ENCODE measurements at places on chromosomes 5 and 9.
A peak's percentile ranks its signal among the peaks of the same experiment; 100 is the strongest.

DNA sequence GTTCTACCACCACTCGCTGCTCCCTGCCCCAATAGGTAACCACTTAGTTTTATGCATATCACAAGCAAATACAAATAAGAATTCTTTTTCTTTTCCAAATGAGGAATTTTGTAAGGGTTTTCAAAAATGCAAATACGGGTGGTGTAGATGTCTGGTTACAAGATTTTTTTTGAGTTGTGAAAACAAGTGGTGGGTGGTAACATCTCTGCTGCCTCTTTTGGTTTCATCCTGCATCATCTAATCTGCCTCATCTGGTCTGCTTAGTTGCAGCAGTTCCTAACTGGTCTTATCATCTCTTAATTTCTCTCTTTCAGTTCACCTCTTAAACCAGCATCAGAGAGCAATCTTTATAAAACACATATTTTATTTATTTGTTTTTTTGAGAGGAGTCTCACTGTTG, 5.3 kb downstream of the NFX1 start:
- DNase-seq = no peak

DNA sequence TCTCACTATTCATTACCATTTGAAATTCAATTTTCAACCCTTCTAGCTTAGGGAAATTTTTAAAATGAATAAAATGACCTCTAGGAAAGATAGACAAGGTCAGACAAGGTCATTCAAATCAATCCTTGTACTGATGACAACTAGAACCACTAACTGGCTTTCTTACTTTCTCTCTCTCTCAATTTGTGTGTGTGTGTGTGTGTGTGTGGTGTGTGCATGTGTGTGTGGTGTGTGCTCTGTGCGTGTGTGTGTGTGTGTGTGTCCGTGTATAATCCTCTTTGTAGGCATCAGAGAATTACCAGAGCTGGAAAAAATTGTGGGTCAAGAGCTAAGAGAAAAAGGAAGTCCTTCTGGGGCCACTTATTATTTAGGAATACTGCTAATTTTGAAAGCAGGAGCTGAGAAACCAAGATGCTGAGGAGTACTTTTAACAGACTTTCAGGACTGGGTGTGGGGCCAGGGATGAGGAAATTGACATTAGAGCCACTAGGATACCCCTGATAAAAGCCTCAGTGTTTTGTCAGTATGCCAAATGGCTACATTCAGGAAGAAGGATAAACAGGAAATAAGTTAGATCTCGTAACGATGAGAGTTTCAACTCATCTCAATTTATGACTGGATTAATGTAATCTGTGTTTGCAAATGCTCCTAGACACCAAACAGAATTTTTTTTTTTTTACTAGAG, 723.3 kb downstream of the CETN3 start:
- DNase-seq = no peak

DNA sequence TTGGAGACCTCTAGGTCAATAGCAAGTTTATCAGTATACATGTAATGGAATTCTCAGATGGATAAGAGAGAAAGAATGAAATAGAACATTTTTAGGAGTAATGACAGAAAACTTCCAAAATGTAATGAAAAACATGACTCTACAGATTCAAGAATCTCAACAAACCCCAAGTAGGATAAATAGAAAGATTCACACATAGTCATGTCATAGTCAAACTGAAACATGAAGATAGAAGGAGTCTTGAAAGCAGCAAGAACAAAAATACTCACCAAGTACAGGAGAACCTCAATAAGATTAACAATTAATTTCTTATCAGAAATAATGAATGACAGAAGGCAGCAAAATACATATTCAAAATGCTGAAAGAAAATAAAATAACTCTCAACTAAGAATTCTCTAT, 164.5 kb downstream of the SPATA31D1 start:
- no peak for DNase-seq

GRCh38 chr5:119031905-119032304, 39.0 kb upstream of the DMXL1 start:
- DNase-seq = no peak

- DNase-seq = peak; percentile 53
Measured at GRCh38 chr5:132211787-132212186, 15.9 kb downstream of the P4HA2 start.

DNA sequence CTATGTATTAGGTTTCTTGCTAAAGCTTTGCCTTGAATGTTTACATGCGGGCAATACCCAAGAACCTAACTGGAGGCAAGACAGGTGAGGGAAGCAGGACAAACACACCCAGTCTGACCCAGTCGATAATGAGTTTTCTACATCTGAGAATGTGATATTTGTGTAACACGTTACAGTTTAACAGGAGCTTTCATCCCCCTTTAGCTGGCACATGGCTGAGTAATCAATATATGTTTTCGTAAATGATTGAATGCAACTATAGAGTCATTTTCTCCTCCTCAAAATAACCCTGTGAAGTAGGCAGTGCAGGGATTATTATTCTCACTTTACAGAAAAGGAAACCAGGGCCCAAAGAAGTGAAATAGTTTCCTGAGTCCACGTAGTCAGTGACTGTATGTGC, 84.7 kb upstream of the HTR4 start:
- no peak for DNase-seq

DNA sequence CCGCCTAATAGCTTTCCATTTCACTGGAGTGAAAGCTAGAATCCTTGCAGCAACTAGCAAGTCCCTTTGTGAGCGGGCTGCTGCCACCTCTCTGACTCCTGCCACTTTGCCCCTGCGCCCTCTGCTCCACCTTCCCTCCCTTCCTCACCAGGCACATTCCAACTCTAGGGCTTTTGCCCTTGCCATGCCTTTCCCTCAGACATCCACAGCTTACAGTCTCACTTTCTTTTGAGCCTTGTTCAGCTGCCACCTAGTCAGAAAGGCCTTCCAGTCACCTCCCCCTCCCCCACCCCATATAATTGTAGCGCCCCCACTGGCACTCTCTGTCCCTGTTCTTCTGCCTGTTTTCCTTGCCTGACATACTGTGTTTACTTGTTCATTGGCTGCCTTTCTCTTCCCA, 31.0 kb downstream of the CYSTM1 start:
- no peak for DNase-seq

GRCh38 chr5:145283141-145283810, 551.9 kb downstream of the PRELID2 start:
- DNase-seq = no peak

GRCh38 chr5:157370967-157371366, 89.0 kb upstream of the NIPAL4 start:
- DNase-seq = peak; percentile 96

- DNase-seq = no peak
Measured at GRCh38 chr5:149617760-149618306, 36.5 kb downstream of the ARHGEF37 start.

DNA sequence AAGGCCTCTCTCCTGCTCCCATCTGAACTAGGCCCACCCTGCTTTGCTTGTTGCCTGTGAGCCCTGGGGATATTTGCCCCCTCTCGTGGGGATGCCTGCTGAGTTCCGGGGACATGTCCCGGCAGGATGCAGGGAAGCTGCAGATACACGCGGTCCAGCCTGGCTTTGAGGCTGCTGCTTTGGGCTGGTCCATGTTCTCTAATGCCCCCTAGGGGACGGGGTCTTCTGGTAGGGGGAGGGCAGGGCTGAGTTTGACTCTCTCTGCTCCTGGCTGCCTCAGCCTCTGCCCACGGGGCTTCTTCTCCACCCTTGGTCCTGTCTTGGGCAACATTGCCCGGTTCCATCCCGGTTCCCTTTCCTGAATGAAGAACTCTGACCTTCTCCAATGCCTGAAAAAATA, 84.9 kb upstream of the ASS1 start:
- no peak for DNase-seq

- no peak for DNase-seq
Measured at GRCh38 chr5:56513141-56513540, 280.0 kb upstream of the ANKRD55 start.

GRCh38 chr5:173680660-173681242, 64.3 kb upstream of the BOD1 start:
- no peak for DNase-seq

DNA sequence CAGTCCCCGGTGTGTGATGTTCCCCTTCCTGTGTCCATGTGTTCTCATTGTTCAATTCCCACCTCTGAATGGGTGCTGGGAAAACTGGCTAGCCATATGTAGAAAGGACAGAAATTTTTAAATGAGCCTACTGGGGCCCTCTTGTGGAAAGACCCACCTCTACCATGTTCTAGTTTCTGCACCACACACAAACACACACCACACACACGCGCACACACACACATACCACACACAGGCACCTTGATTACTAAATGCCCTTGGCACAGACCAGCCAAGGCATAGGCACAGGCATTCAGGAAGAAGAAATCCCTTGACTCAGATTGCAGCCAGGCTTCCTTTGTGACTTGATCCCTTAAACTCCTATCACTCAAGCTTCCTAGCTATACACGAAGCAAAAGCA, 60.5 kb downstream of the SIL1 start:
- DNase-seq = peak; percentile 21

DNA sequence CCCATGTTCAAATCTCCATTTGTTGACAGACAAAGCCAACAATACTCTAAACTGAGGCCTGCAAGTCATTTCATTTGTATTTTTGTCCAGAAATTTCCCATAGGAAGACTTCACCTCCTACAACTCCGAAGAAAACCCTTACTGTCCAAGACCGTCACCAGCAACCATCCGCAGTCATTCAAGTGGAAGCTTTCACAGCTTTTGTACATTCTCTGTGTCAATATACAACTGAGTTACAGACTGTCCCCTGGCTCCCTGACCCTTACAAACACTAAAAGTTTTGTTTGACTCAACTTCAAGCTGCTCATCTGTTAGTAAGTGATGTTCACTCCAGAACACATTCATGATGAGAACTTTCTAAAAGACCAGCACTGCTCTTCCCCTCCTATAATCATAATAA, 210.1 kb downstream of the DEPDC1B start:
- DNase-seq = no peak

- DNase-seq = no peak
Measured at GRCh38 chr5:138038826-138039225, 5.9 kb upstream of the FAM13B start.

DNA sequence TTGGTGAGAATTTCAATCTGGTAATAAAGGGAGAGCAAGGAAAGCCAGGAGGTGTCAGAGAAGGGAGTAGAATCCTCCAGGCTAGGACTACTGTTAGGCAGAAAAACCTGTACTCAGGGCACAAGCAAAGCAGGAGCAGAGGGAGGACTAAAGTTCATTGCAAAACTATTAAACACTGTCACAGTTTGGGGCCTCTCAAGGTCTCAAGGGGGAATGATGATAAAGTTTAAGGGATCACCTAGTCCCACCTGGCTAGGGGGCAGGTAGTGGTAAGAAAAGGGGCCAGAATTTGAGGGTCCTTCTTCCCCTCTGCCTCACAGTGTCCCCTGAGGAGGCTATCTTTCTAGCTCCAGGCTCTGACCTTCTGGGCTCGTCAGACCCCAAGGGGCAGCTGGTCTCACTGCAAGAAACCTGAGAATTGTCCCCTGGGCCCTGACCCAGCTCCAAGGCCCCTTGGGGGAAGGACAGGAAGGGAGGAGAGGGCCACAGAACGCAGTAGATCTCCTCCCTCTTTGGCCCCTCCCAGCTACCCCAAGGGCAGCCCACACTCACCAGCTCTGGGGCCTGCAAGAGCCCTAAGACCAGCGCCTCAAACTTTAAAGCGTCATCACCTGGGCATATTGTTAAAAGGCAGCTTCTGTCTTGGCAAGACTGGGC, 974 bp downstream of the CCDC69 start:
- no peak for DNase-seq

DNA sequence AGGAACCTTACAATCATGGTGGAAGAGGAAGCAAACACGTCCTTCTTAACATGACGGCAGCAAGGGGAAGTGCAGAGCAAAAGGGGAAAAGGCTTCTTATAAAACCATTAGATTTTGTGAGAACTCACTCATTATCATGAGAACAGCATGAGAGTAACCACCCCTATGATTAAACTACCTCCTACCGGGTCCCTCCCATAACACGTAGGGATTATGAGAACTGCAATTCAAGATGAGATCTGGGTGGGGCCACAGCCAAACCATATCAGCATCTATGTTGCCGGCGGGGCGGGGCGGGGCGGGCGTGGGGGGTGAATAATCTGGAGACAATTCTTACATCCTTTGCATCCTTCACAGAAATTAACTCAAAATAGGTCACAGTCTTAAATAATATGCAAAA, 58.8 kb upstream of the GFPT2 start:
- no peak for DNase-seq

GRCh38 chr5:128535251-128535650, 2.8 kb downstream of the FBN2 start:
- DNase-seq = peak; percentile 17

- peak; percentile 31 for DNase-seq
Measured at GRCh38 chr5:119312403-119312802, 43.4 kb upstream of the TNFAIP8 start.

DNA sequence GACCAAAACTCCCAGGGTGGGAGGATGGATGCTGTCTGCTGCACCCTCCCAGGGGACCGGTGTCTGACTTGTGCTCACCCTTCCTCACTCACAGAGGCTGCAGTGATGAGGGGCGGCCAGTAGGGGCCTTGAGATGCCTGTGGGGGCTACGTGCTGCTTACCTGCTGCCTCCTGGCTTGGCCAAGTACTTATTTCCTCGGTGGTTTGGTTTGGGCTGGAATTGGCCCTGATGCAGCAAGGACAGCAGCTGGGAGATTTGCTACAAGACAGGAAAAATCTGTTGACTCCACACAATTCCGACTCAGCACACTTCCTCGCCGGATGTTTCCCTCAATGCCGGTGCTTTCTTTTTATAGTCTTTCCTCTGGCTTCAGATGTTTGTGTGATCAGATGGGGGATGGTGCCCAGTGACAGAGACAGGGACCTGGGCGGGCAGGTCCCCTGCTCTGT, 6.6 kb downstream of the PCDH12 start:
- DNase-seq = no peak

GRCh38 chr5:174692381-174692780, 32.0 kb upstream of the MSX2 start:
- no peak for DNase-seq

- no peak for DNase-seq
Measured at GRCh38 chr5:175284806-175285205, 159.2 kb downstream of the DRD1 start.

DNA sequence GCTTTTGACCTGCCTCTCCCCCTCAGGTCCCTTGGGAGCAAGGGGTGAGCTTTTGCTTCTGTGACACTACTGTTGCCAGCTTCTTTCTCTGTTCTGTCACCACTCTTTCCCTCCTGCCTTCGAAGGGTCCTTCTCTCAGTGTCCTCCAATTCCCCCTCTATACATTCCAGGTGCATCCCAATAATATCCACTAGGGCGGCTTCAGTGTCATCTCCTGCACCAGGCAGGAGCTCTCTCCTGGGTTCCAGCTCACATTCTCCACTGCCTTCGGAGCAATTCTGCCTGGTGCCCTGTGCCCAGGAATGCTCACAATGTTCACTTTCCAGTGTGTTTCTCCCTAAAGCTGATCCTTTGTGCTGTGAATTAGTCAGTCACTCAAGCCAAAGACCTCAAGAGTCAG, 83.9 kb upstream of the CXCL14 start:
- DNase-seq = no peak

GRCh38 chr5:110275878-110276277, 450.6 kb downstream of the TMEM232 start:
- DNase-seq = no peak

DNA sequence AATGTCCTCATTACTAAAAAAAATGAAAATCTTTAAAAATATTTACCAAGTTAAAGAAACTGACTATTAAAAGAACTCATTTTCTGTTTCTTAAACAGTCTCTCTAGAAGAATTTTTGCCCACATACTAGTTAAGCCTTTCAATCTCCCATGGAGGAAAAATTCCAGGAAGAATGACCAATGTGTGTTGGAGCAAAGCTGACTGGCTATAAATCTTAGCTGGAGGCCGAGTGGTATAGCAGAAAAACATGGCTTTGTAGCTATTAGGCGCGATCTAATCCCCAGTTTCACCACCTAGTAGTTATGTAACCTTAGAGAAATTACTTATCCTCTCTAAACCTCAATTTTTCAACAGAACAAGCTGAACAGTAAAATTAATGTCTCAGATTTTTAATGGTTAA, 135.5 kb upstream of the PRLR start:
- no peak for DNase-seq

Measured in fibroblast of skin of back (primary cell).